ENCODE measurements at places on chromosomes 4 and X. TPM values are rescaled to one million over a fixed set of nuclear protein-coding genes. Genes with fewer than 3 reads are reported as not detected.

The PARM1 gene
- 37.0 TPM for polyA plus RNA-seq

The KCTD8 gene
- polyA plus RNA-seq: not detected

The TKTL2 gene
- polyA plus RNA-seq: not detected

The FNIP2 gene
- polyA plus RNA-seq: 0.06 TPM

The NCAPG gene
- polyA plus RNA-seq: 1.2 TPM

The SPIN3 gene
- polyA plus RNA-seq: 4.3 TPM

The BEX5 gene
- 2.0 TPM for polyA plus RNA-seq

The C4orf36 gene
- not detected for polyA plus RNA-seq

The HAND2 gene
- polyA plus RNA-seq: not detected

The WDR17 gene
- 1.3 TPM for polyA plus RNA-seq

The NXF2 gene
- polyA plus RNA-seq: not detected

The TMEM175 gene
- 20.0 TPM for polyA plus RNA-seq

The STK32B gene
- polyA plus RNA-seq: not detected

The CASP3 gene
- polyA plus RNA-seq: 4.2 TPM

The PRKX gene
- 73.9 TPM for polyA plus RNA-seq

The ARHGEF9 gene
- 5.2 TPM for polyA plus RNA-seq

The MAGEA9B gene
- polyA plus RNA-seq: 0.46 TPM

The XAGE2 gene
- polyA plus RNA-seq: not detected

The YY2 gene
- 0.43 TPM for polyA plus RNA-seq

The SPANXN4 gene
- polyA plus RNA-seq: not detected

The NWD2 gene
- polyA plus RNA-seq: not detected

The GIMD1 gene
- polyA plus RNA-seq: not detected

The CACNA1F gene
- not detected for polyA plus RNA-seq

The CCSER1 gene
- polyA plus RNA-seq: 4.7 TPM

The NEIL3 gene
- not detected for polyA plus RNA-seq

The ASB12 gene
- polyA plus RNA-seq: not detected

The TCP11X2 gene
- polyA plus RNA-seq: not detected

The HUWE1 gene
- 17.5 TPM for polyA plus RNA-seq

The RPL9 gene
- 2,424 TPM for polyA plus RNA-seq

The PTPN13 gene
- not detected for polyA plus RNA-seq

The CHRNA9 gene
- polyA plus RNA-seq: not detected

The SULT1B1 gene
- 0.31 TPM for polyA plus RNA-seq

The HADH gene
- polyA plus RNA-seq: 49.4 TPM

The TMEM255A gene
- 0.33 TPM for polyA plus RNA-seq

The PLK4 gene
- 1.6 TPM for polyA plus RNA-seq

The ETDB gene
- polyA plus RNA-seq: not detected

The TLR2 gene
- 0.58 TPM for polyA plus RNA-seq

The PDE5A gene
- 2.0 TPM for polyA plus RNA-seq

The RHOXF1 gene
- not detected for polyA plus RNA-seq

Measured in IgD-negative memory B cell (primary cell).